Hair follicular keratinocyte (primary cell): ENCODE measurements at places on chromosomes 3 and 15. TPM values are rescaled to one million over a fixed set of nuclear protein-coding genes. Genes with fewer than 3 reads are reported as not detected.

Gene SCN5A
- under 0.01 and 0.04 TPM in 2 replicates for total RNA-seq

Gene IGSF10
- total RNA-seq: not detected in 2 replicates

Gene VIPR1
- 1.5 and 3.7 TPM in 2 replicates for total RNA-seq

Gene PRR20G
- total RNA-seq: not detected in 2 replicates

Gene CPNE9
- total RNA-seq: not detected in 2 replicates

Gene LAMB2
- 119 and 120 TPM in 2 replicates for total RNA-seq

Gene SLC49A4
- total RNA-seq: 14.4 and 19.8 TPM in 2 replicates

Gene GPR149
- not detected in 2 replicates for total RNA-seq

Gene IL17RB
- total RNA-seq: not detected in 2 replicates

Gene SLC2A2
- total RNA-seq: not detected in 2 replicates

Gene FBXO45
- 14.8 and 15.5 TPM in 2 replicates for total RNA-seq

Gene SI
- not detected in 2 replicates for total RNA-seq

Gene CCDC54
- not detected in 2 replicates for total RNA-seq

Gene BFSP2
- total RNA-seq: not detected in 2 replicates

Gene P3H2
- total RNA-seq: 56.6 and 76.2 TPM in 2 replicates

Gene SIDT1
- total RNA-seq: under 0.01 and 0.04 TPM in 2 replicates

Gene MINDY4B
- not detected in 2 replicates for total RNA-seq

Gene CSTA
- total RNA-seq: 486 and 754 TPM in 2 replicates

Gene NANOGP8
- not detected in 2 replicates for total RNA-seq

Gene CPB1
- total RNA-seq: not detected in 2 replicates

Gene ROBO1
- 16.6 and 20.8 TPM in 2 replicates for total RNA-seq

Gene CYP11A1
- total RNA-seq: 0.16 TPM in 1 of 2 replicates, not detected in the other

Gene GPR27
- 0.08 and 0.11 TPM in 2 replicates for total RNA-seq

Gene CGNL1
- under 0.01 TPM in 2 replicates for total RNA-seq

Gene SPG11
- 34.0 and 46.5 TPM in 2 replicates for total RNA-seq

Gene GPR87
- 61.2 and 66.5 TPM in 2 replicates for total RNA-seq

Gene FAM43A
- total RNA-seq: 0.72 and 1.4 TPM in 2 replicates

Gene TRPM1
- total RNA-seq: not detected in 2 replicates

Gene MYL3
- total RNA-seq: not detected in 2 replicates

Gene CAMKV
- not detected in 2 replicates for total RNA-seq

Gene TM4SF1
- 154 and 265 TPM in 2 replicates for total RNA-seq

Gene RNF123
- total RNA-seq: 21.1 and 22.8 TPM in 2 replicates

Gene SNTN
- total RNA-seq: not detected in 2 replicates

Gene GP5
- not detected in 2 replicates for total RNA-seq

Gene IGF2BP2
- total RNA-seq: 116 and 138 TPM in 2 replicates

Gene GOLGA8B
- 8.8 and 11.6 TPM in 2 replicates for total RNA-seq

Gene FOXB1
- not detected in 2 replicates for total RNA-seq

Gene GCNT3
- 0.16 TPM in 1 of 2 replicates, not detected in the other for total RNA-seq

Gene CSPG5
- total RNA-seq: 0.08 and 0.23 TPM in 2 replicates
